ENCODE measurements at places on chromosomes 5 and 9. TPM values are rescaled to one million over a fixed set of nuclear protein-coding genes. Genes with fewer than 3 reads are reported as not detected.

Gene CYSRT1
- 0.87 TPM for total RNA-seq

Gene DMRT3
- not detected for total RNA-seq

Gene ABLIM3
- 17.5 TPM for total RNA-seq

Gene CERCAM
- total RNA-seq = 50.4 TPM

Gene CDKN2B
- 27.5 TPM for total RNA-seq

Gene PCA3
- 0.05 TPM for total RNA-seq

Gene NFIB
- 13.7 TPM for total RNA-seq

Gene CLIC3
- total RNA-seq = 1.9 TPM

Gene PIP5KL1
- total RNA-seq = 0.65 TPM

Gene DPM2
- total RNA-seq = 7.1 TPM

Gene MRPL36
- 31.3 TPM for total RNA-seq

Gene MAP1B
- 156 TPM for total RNA-seq

Gene GKAP1
- total RNA-seq = 0.52 TPM
